ENCODE measurements at places on chromosomes 16 and 17. TPM values are rescaled to one million over a fixed set of nuclear protein-coding genes. Genes with fewer than 3 reads are reported as not detected.

GRCh38 chr16:23031508-23032098 is 117.6 kb downstream of the USP31 start:
- no peak overlapping the region for H3K27ac ChIP-seq
- H3K4me3 ChIP-seq, result no peak overlapping the region
- H3K27me3 ChIP-seq, result no peaks in the 10 kb centered on the region
- H3K36me3 ChIP-seq, result no peaks in the 10 kb centered on the region

GRCh38 chr17:64449545-64449944 is 630 bp downstream of the MILR1 start:
- H3K4me1 ChIP-seq, result no peaks in the 10 kb centered on the region
- H3K36me3 ChIP-seq, result no peaks in the 10 kb centered on the region
- H3K4me3 ChIP-seq, result no peak overlapping the region
- peak overlapping the region; percentile 35 for H3K27ac ChIP-seq
- no peaks in the 10 kb centered on the region for H3K27me3 ChIP-seq
- DNase-seq, result no peak

GRCh38 chr17:57315061-57316015 is 59.0 kb downstream of the MSI2 start:
- DNase-seq, result no peak
- no peak overlapping the region for H3K27ac ChIP-seq
- no peaks in the 10 kb centered on the region for H3K4me1 ChIP-seq
- no peaks in the 10 kb centered on the region for H3K36me3 ChIP-seq

DNA sequence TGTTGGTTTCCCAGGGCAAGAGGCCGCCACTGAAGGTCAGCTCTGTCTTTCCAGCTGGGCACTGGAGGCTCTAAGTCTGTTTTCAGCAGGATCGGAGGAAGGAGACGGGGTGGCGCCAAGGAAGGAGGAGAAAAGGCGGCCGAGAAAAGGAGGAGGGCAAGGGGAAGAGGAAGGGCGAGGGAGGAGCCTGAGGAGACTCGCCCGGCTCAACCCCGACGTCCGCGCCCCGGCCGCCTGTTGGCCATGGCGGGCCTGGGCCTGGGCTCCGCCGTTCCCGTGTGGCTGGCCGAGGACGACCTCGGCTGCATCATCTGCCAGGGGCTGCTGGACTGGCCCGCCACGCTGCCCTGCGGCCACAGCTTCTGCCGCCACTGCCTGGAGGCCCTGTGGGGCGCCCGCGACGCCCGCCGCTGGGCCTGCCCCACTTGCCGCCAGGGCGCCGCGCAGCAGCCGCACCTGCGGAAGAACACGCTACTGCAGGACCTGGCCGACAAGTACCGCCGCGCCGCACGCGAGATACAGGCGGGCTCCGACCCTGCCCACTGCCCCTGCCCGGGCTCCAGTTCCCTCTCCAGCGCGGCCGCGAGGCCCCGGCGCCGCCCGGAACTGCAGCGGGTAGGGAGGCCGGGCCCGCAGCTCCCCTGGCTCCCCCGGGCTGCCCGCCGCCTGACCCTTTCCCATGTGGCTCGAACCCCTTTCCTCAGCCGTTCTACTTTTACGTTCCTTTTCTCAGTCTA is at the start of gene RNF135:
Gene RNF135, plus strand, starts transcription at position 209 of the 737 bp plus-strand sequence. Its CDS starts 35 bp downstream, at position 244.
- H3K27me3 ChIP-seq, result no peaks in the 10 kb centered on the region
- H3K4me1 ChIP-seq, result no peaks in the 10 kb centered on the region
- peak within 1 kb of the TSS; percentile 87 for H3K27ac ChIP-seq
- peak within 1 kb of the TSS; percentile 75 for H3K4me3 ChIP-seq
- no peaks in the 10 kb centered on the region for H3K36me3 ChIP-seq
- DNase-seq, result peak; percentile 75

DNA sequence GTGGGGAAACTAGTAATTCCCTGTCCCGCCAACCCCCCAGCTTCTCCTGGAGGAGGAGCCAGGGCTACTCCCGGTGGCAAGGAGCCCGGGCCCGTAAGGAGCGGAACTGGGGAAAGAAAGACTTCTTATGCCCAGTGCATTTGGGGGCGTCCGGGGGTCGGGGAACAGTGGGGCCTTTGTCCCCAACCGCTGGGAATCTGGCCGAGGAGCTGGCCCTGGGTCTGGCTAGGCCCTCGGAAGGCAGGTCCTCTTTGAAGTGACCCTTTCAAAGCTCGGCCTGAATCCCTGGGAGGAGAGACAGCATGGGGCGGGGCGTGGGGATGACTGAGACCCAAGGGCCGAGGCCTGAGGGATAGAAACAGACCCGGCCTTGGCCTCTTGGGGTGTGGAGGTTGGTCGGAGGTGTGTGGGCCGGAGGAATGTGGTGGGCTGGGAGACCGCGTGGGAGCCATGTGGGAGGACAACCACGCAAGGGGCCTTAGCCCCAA is 6.0 kb downstream of the ARHGAP23 start:
- H3K4me3 ChIP-seq, result no peak overlapping the region
- H3K4me1 ChIP-seq, result no peaks in the 10 kb centered on the region
- H3K36me3 ChIP-seq, result no peaks in the 10 kb centered on the region
- no peak for DNase-seq

The GCSH gene
- 8.2 TPM for total RNA-seq

DNA sequence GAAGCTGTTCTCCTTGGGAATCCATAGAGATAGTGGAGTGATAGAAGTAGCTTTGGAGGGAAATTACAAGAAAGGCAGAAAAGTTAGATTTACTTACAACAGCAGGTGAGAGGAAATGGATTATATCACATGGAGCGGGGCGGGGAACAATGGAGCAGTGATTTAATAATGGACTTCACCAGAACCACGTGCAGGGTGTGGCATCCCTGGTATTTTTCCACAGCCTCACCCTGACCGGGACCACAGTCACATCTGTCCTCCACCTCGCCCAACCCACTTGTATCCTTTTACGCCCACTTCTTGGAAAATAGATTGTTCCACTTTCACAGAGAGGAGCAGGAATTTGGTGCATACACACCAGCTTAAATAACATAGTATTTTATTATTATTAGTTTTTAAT is 15.9 kb upstream of the CYB5B start:
- no peak for DNase-seq
- H3K36me3 ChIP-seq, result no peaks in the 10 kb centered on the region
- H3K27ac ChIP-seq, result no peak overlapping the region
- H3K27me3 ChIP-seq, result no peaks in the 10 kb centered on the region
- H3K4me1 ChIP-seq, result peaks cover 7% of the 10 kb centered on the region

DNA sequence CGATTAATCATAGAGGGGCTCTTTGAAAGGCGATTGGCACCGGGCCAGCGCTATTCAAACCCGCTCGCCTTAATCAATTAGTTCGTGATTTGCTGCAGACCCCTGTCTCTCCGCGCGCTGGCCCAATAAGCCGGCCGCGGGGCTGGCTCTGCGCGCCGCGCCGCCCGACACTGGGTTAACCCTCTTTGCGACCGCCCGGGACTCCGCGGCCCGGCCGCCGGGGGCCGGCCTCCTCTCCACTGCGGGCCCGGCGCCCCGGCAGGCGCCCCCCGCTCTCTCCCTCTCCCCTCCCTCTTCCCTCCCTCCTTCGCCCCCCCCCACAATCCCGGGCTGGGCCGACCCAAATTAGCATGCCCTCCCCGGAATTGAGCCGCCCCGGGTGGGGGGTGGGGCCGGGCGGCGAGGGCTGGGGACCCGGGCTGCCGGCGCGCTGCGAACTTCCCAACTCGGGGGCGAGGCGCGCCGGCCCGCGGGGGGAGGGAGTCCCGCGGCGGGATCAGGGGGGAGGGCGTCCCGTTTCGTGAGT is 428 bp upstream of the SALL1 start:
- H3K4me1 ChIP-seq, result peaks cover 4% of the 10 kb centered on the region
- no peak overlapping the region for H3K27ac ChIP-seq
- H3K27me3 ChIP-seq, result no peaks in the 10 kb centered on the region
- H3K36me3 ChIP-seq, result no peaks in the 10 kb centered on the region

- no peaks in the 10 kb centered on the region for H3K4me1 ChIP-seq
- no peaks in the 10 kb centered on the region for H3K27me3 ChIP-seq
Observed at GRCh38 chr16:70758786-70759185, 42.2 kb downstream of the VAC14 start.

The STX1B gene
- 0.19 TPM for total RNA-seq
